ENCODE measurements at places on chromosomes 11 and 22. TPM values are rescaled to one million over a fixed set of nuclear protein-coding genes. Genes with fewer than 3 reads are reported as not detected.

The MUC5AC gene
- polyA plus RNA-seq: not detected

GRCh38 chr11:102361086-102362031, 14.3 kb downstream of the BIRC2 start:
- H3K27me3 ChIP-seq: no peaks in the 10 kb centered on the region
- H3K4me1 ChIP-seq: no peaks in the 10 kb centered on the region
- DNase-seq: no peak
- no peak overlapping the region for H3K27ac ChIP-seq

DNA sequence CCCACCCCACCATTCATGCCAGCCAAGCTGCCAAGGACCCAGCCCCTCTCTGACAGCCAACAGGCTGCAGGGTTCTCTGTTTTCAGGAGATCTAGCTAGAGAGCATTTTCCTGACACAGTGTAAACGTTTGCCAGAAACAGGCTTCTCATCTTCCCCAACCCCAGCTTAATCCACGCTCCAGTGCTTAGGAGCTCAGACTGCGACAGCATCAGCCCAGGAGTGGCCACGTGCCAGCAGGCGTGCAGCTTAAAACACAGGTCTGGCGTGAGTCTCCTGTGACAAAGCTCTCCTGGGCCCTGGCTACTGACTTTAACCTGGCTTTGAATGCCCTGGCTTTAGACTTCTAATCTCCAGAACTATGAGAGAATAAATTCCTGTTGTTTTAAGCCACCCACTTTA, 66.6 kb downstream of the GALNT18 start:
- peaks cover 40% of the 10 kb centered on the region for H3K4me1 ChIP-seq
- no peak overlapping the region for H3K4me3 ChIP-seq
- DNase-seq: peak; percentile 92
- peak overlapping the region; percentile 39 for H3K27ac ChIP-seq

GRCh38 chr22:43928468-43928867, 4.9 kb downstream of the PNPLA3 start:
- peaks cover 6% of the 10 kb centered on the region for H3K36me3 ChIP-seq
- no peaks in the 10 kb centered on the region for H3K4me1 ChIP-seq
- H3K27me3 ChIP-seq: no peaks in the 10 kb centered on the region
- no peak overlapping the region for H3K4me3 ChIP-seq

The NCAM1 gene
- 1.7 TPM for polyA plus RNA-seq

- DNase-seq: peak; percentile 49
- H3K27me3 ChIP-seq: no peaks in the 10 kb centered on the region
- H3K27ac ChIP-seq: no peak overlapping the region
- H3K36me3 ChIP-seq: no peaks in the 10 kb centered on the region
These were observed 186.8 kb downstream of the FAM181B start for GRCh38 chr11:82546661-82547557.

The VPREB3 gene
- polyA plus RNA-seq: 1.3 TPM

The CCDC90B gene
- 38.7 TPM for polyA plus RNA-seq
